Substantia nigra (tissue), 51 donors: ENCODE measurements at places on chromosomes 4 and X.

GRCh38 chrX:74343343-74344279 is 39.6 kb downstream of the ZCCHC13 start:
- peak; percentile 10 for DNase-seq

DNA sequence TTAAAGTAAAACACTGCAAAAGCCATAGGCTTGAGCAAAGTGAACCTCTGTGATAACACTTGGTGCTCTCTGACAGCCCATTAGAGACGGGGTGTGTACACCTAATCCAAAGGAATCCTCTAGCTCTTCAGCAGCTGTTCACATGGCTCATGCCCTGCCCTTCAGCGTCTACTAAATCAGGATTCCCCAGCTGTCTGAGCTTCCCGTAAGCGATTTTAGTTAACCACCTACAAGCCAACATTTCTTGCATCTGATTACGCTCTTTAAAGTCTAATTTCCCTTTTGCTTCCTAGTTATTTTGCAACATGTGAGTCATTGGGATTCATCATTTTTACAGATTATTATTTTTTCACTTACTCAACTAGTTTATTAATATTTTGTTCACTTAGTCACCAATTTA is 6.5 kb downstream of the DMD start:
- no peak for DNase-seq

DNA sequence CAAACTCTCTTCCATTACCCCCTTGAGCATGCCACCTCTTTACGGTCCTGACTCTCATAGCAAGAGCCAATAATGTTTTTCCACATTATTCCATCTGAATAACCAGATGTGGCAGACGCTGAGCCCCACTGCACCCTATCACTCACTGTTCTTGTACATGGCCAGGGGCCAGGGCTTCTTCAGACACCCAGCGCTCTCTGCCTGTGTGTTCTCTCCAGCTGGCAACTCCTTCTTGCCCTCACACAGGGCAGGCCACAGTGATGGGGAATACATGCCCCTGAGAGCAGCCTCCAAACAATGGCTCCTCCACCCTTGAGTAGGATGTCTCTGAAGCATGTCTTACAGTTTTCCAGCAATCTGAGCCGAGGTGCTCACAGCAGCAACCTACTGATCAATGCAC is 50.8 kb upstream of the STIM2 start:
- no peak for DNase-seq

GRCh38 chr4:159042097-159042605 is 60.7 kb upstream of the RAPGEF2 start:
- peak; percentile 6 for DNase-seq

- no peak for DNase-seq
Measured at GRCh38 chr4:189124149-189124758, 816.4 kb upstream of the FRG1 start.

DNA sequence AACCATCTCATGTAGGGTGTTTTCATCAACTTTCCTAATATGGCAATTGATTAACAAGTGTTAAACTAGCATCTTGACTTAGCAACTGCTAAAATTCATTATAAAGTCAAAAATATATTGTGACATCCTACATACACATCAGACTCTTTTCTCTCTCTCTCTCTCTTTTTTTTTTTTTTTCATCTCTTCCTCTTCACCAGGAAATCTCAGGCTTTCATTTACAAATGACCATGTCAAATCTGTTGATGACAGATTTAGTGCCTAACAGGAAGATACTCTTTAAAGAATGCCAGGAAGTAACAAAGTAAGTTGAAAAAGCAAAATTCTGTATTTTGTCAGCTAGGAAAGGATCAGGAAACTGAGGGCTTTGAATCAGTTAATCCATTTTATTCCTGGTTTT is 365.5 kb downstream of the PCDH7 start:
- no peak for DNase-seq

DNA sequence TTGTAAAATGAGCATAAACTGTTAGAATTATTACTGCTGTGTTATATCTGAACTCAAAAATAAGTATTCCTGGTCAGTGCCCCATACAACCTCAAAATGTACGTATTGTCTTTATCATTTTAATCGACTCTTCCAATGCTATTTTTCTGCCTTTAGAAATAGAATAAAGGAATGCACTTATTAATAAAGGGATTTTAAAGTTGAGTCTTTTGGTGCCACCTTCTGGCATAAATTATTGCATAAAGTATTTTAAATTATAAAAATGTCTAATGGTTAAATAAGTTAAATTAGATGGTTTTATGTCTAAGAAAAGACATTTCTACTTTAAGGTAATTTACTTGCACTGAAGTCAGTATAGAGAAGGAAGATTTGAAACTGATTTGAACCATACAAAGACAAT is 424.0 kb upstream of the NDST4 start:
- no peak for DNase-seq

- no peak for DNase-seq
Measured at GRCh38 chr4:156201050-156201449, 247.4 kb upstream of the CTSO start.

DNA sequence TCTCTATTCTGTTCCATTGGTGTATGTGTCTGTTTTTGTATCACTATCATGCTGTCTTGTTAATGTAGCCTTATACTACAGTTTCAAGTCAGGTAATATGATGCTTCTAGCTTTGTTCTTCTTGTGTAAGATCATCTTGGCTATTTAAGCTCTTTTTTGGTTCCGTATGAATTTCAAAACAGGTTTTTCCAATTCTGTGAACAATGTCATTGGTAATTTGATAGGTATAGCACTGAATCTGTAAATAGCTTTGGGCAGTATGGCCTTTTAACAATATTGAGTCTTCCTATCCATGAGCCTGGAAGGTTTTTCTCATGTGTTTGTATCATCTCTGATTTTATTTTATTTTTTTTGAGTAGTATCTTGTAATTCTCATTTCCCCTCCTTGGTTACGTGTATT is 94.3 kb downstream of the ANAPC10 start:
- no peak for DNase-seq

GRCh38 chrX:9518889-9519288 is 54.0 kb downstream of the TBL1X start:
- no peak for DNase-seq

DNA sequence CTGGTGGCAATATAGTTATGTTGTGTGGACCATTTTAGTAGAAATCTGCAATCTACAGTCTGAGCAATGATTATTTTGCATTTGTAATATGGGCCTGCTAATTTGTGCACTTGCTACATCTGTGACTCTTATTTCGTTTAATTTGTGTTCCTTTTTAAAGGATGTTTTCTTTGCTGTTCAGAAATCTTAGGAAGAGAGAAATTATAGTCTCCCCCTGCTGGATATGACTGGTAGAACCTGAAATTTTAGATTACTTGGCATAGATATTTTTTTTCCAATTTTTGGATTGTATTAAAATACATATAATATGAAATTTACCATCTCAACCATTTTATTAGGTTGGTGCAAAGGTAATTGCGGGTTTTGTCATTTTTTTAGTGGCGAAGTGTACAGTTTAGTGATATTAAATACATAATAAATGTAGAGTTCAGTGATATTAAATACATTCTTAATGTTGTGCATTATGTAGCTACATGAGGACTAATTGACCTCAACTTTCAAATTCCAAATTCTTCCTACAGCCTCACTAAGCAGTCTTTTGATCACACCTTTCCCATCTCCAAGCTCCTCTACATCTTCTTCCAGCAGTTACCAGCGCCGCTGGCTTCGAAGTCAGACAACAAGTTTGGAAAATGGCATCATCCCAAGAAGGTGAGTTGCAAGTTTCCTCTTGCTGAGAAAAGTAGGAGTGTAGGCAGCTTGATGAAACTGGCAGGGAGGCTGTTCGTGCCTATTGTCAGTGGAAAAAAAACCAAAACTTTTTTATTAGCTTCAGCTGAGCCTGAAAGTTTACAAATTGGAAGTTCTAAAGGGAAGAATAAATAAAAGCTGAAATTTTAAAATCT is 82.2 kb downstream of the FNIP2 start:
- DNase-seq = no peak

- no peak for DNase-seq
Measured at GRCh38 chrX:110331444-110332030, 13.7 kb upstream of the AMMECR1 start.

DNA sequence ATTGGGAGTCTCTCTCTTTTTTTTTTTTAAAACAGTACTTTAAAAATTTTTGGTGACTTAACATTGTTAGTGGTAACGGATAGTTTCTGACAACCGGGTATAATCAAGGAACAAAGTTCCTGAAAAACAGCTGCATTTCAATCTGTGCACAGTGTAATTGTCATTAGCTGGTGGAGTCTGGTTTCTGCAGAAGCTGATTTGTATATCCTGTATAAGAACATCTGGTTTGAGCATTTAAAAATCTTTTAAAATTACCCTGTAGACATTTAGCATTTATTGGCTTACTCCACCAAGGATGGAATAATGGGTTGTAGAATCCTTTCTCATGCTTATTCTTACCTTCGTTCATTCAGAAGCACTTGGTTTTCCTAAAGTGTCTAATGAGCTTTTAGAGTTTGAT is 11.2 kb downstream of the JADE1 start:
- DNase-seq = no peak

DNA sequence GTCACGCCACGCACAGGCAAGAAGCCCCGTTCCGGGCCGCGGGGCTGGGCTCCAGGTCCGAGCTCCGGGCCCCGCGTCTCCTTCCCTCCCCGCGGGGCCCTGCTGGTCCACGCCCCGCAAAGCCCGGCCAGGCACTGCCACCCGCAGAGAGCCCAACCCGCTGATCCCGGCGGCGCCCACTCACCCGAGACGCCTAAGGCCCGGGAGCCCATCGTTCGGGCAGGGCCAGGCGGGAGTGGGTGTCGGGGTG is 870 bp downstream of the PDZD4 start:
- DNase-seq = no peak

GRCh38 chr4:135365065-135365464 is 1163.5 kb upstream of the PABPC4L start:
- no peak for DNase-seq

GRCh38 chr4:24024605-24025004 is 134.8 kb upstream of the PPARGC1A start:
- no peak for DNase-seq

DNA sequence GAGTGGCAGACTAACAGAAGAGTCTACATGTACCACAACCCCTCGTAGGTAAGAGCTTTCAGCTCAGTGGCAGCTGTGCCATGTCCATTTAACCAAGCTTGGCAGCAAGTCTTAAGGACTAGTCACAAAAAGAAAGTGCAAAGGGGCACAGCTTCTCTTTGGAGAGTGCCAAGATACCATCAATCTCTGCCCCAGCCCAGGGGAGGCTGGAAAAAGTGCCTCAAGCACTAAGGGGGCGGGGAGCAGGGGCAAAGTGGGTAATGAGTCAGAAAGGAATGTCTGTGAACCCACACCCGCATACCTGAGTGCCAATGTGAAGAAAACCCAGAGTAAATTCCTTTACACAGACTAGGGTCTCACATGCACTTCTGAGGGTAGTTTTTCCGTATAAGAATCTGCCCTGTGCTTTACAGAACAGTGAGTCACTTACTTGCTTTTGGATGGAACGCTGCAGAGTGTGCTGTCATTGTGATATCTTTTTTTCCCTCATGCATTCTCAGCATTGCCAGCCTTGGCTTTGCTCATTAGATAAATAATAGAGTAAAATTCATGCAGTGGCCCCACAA is 219.8 kb downstream of the ZNF674 start:
- no peak for DNase-seq

GRCh38 chr4:180057891-180058671 is 2185.1 kb upstream of the TENM3 start:
- no peak for DNase-seq

DNA sequence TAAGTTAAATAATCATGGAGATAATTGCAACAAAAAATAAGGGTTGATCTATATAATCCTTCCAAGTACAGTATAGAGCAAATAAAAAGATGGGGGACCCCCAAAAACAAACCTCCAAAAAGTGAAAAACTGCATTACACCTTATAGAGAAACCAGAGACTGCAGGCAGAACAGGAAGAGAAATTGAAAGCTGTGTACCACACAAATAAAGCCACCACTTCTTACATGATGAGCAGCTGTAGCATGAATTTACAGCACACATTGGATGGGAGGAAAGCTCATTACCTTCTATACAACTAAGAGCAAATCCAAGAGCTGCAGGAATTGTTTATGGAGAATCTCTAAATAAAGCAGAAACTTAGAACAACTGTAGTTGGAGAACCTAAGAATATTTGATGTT is 152.4 kb upstream of the PDE5A start:
- no peak for DNase-seq

DNA sequence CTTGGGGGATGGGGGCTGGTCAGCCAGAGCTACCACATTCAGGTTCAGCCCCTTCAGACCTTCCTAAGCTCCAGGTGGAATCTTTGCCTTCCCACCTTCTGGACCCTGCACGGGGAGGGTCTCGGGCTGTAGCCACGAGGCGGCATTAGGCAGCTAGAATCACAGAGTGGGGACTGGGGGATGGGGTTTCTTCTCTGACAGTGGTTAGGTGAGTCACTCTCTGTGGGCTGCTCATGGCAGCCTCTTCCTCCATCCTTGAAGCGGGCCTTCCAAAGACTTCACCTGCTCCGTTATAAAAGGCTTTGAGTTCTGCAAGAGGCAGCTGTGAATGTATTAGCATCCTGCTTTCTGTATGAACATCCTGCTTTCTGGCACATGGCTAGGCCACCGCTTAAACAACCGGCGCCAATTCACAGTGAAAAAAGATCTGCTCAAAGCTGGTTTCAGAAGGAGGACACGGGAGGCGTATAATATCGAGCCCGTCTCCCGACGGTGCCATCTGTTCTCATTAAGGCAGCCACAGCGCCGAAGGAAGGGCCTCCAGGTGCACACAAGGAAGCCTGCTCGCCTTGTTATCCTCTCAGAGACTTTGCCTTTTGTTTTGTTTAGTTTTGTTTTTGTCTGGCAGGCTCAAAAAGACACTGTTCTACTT is 74.3 kb upstream of the IGFBP7 start:
- DNase-seq = no peak

DNA sequence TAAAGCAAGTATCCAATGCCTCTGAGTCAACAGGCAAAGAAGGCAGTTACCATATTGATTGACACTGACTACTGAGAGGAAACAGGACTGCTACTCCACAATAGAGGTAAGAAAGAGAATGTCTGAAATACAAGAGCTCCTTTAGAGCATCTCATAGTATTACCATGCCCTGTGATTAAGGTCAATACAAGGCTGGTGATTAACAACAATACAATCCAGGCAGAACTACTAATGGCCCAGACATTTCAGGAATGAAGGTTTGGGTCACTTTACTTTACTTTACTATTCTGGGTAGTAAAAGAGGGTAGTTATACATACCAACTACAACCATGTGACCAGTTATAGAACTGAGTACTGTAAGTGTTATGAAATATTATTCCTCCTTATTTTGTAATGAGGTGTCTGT is 44.5 kb downstream of the BRWD3 start:
- DNase-seq = no peak

GRCh38 chr4:178196751-178197374 is 754.6 kb upstream of the AGA start:
- no peak for DNase-seq

- DNase-seq = no peak
Measured at GRCh38 chr4:26782168-26782829, 78.3 kb upstream of the STIM2 start.
